Renal cortical epithelial cell (primary cell): ENCODE measurements at places on chromosomes 6 and 20.

DNA sequence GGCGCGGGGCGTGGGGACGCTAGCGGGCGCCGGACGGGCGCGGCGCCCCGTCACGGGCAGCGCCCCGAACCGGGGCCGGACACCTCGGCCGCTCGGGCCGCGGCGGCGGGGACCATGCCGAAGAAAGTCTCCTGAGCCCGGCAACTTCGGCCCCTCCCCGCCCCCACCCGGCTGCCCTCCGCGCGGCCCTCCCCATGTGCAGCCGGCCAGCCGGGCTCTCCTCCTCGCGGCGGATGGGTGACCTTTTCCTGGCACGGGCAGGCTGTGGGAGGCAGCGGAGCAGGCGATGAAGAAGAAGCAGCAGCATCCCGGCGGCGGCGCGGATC is 278 bp downstream of the UST start:
- DNase-seq: no peak

DNA sequence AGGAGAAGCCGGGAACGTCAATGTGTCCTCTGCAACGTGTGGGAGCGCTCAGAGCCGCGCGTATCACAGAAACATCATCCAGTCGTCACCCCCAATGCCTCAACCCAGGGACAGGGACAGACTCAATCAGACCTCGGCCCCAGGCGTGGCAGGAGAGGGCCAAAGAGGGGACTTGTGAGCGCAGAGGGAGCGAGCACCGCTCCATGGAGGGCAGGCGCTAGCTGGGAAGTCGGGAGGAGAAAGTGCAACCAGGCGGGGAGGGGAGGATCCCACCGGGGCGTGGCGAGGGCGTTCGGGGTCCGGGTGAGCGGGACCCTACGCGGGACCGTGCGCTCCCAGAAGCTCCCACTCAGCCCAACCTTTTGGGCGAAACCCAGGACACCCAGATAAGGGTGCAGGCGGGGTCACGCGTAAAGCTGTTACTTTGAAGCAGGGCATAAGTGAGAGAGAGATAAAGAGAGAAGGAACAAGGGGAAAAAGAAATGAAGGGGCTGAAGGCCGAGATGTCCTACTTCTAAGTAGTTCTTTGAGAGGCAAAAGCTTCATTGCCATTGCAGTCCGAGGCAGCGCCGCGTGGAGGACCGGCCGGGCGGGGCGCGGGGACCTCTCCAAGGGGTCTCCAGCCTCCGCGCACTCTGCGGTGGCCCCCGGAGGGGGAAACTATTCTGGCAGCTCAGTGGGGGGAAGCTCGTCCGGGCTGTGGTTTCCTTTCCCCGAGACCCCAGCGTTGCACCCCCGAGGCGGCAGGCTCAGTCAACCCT is 862 bp upstream of the SOBP start:
- no peak for DNase-seq

DNA sequence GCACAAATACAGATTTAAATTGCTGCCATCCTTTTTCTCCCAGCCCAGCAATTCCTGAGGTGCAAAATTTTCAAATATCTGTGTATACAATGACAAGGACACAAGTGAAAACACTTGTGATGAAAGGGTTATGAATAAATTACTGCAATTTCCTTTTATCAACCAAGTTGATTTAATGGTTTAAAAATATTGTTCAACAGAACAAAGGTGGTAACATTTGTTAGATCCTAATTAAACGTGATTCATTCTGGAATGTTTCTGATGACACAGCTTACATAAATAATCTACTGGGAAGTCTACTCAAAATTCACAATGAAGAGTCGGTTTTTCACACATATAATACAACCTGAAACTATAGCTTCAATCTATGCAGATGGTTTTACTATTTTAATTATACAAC is 17.1 kb downstream of the B4GALT5 start:
- DNase-seq: peak; percentile 65

- DNase-seq: no peak
These were observed 223.6 kb upstream of the PREP start for GRCh38 chr6:105626295-105627158.

DNA sequence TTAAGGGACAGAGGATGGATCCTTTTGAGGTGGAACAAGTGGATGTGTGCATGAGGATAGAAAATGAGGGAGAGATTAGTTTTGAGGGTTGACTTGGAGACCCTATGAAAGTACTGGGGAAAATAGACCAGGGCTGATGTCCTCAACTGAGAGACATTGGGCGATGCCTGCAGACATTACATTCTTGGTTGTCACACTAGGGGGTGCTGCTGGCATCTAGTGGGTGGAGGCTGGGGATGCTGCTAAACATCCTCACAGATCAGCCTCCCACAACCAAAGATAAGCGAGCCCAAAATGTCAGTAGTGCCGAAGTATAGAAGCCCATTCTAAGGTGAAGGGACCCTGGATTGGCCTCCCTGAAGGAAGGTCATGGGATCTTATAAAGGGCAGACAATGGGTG is 63.3 kb downstream of the MOCS1 start:
- no peak for DNase-seq

DNA sequence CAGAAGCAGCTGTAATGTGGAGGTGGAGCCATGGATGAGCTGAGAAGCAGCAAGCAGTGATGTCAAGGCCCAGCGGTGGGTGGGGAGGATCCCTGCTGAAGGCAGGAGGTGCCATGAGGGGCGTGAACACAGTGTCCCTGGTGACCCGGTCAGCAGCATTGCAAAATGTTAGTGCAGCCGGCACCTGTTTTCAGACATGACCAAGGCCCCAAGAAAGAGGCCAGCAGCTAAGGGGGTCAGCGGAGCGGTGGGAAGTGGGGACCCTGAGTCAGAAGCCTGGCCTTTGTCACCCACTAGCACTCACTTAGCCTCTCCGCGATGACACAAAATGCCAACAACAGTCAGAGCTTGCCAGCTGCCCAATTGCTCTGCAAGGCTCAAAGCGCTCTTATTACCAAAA is 51.9 kb downstream of the TMEM242 start:
- no peak for DNase-seq

DNA sequence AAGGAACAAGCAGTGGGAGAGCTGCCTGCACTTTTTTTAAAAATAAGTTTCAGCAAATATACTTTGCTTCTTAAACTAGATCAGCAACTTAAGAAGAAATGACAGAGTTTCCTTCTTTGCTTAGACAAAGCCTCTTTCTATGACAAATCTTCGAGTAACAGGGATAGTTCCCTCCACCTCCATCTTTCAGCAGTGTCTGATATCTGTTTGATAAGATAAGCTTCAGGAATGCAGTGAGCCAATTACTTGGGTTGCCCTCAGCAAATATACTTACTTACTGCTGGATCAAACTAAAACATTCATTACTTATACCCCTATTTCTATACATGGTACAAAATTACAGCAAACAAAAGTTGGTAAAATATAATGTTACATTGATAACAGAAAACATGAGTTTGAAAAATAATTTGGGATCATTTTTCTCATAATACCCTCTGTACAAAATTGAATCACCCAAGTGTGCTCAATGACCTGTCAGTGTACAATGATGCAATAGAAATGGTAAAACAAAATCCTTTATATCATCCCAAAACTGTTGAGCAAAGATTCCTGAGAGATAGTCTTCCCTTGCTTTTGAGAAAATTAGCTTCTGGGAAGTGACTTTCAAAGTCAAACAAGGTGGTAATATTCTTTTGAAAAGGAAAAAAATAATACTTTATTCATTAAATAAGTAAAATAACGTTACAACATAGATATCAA is 24.5 kb downstream of the FRK start:
- DNase-seq: no peak

DNA sequence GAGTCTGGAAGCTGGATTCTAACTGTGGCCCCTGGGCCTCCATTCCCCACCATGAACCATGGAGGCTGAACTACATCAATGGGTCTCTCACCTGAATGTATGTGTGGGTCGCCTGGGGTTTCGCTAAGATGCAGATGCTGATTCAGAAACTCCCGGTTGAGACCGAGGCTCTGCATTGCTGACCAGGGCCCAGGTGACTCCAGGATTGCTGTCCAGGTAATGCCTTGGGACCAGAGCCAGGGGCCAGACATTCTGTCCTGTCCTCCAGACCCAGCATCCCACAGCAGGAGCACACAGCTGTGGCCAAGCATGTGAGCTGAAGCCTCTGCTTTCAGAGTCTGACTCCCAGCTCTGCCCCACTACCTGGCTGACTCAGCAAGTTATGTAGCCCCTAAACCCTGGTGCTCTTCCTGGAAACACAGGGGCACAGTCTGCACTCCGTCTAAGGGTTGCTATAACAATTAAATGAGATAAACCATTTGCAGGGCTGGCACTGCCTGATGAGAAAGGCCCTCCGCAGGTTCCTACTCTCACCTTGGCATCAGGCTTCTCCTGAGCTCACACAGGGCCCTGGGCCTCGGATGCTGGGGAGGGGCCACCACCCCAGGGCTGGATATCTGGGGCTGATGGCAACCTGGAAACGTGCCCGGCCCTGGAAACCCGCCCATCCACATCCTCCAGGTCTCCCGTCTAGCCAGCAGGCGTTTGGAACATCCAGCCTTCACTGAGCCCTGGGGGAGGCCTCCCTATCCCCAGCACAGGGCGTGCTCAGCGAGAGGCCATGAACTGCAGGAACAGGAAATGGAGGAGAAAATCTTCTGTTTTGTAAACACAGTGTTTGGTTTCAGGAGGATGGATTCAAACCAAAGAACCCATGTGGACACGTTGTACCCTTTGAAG is 175.7 kb downstream of the DLL1 start:
- no peak for DNase-seq

DNA sequence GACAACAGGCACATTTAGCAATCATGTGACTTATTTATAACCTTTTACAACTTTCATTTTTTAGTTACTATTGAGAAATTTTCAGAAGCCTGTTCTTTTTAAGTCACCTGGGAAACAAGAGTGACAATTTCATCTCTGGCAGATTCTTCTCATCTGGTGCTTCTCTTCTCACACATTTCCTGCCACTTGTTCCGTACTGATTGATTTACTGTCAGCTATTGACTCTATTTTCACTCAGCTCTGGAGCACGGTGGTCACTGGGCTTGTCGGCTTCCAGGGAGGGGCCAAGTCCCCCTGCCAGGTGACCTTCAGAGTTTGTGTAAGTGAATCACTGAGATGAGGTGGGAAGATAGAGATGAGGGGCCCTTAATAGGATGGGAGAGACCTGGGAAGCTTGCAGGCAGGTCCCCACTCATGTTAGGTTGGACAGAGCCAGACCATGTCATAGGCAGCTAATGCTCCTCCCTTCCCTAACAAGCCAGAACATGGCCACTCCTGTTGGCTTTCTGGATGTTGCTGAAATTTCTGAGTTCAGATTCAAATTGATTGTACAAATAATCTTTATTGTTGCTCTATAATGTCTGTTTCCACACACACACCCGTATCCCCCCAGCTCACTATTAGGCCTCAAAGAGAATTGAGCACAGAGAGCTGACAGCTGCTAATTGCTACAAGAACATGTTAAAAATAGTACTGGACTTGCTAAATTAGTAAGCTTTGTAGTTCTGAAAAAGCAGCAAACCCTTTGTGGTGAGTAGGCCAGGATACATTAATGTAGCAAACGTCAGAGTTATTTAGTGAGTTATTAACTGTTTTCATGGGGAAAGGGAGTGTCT is 13.3 kb downstream of the DUSP22 start:
- peak; percentile 90 for DNase-seq

DNA sequence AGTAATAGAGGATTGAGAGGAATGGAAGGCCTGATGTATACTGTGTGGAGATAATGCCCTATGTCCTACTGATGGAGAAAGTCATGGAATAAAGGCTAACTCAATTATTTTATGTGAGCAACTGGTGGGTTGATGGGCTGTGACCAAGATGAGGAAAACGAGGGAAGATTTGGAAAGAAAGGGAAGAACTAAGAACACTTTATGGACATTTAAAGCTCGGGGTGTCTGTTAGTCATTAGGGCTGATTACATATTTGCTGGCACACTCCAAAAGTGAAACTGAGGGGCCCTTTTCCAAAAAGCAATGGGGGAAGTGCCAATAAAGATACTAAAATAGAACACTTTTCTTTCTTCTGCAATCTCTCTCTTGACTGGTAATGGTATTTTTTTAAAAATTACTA is 439.5 kb downstream of the PLCB1 start:
- DNase-seq: no peak

GRCh38 chr20:56433221-56433879 is 21.3 kb downstream of the CASS4 start:
- DNase-seq: no peak
